Gastrocnemius medialis (tissue), 4 donors: ENCODE measurements at places on chromosomes 7 and 10. TPM values are rescaled to one million over a fixed set of nuclear protein-coding genes. Genes with fewer than 3 reads are reported as not detected.
A peak's percentile ranks its signal among the peaks of the same experiment; 100 is the strongest.

DNA sequence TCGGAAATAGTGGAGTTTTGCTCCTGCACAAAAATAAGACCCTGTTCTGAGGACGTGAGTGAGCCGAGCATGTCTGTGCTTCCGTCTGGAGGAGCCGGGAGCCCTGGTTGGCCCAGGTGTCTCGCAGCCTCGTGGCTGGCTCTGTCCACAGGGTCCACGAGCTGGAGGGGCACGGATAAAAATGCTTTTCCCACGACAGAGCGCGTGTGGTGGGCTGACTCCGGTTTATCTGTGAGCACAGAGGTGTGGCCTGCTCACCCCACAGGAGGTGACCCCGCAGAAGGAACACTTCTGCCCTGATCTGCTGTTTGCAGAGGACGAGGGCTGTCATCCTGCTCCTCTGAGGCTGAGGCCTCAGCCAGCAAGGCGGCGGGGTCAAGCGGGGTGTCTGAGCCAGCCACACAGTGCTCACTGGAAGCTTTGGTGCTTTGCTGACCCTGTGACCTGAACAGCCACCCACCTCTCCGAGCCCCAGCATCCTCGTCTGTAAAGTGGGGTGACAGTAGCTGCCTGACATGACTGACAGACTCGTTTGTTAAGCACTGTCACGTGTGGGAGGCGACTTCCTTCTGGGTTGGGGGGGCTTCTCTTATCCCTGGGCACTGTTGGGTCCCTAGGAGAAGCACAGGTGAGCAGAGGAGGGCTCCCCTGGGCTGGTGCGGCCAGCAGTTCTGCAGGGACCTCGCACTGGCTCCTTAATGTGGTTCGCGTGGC lies 162.5 kb downstream of the DNAJB6 start:
- no peaks in the 10 kb centered on the region for H3K36me3 ChIP-seq
- H3K4me3 ChIP-seq, result no peak overlapping the region
- no peak for DNase-seq

GRCh38 chr10:92222603-92223262 lies 68.1 kb downstream of the CPEB3 start:
- no peaks in the 10 kb centered on the region for H3K27me3 ChIP-seq
- H3K4me1 ChIP-seq, result peaks cover 17% of the 10 kb centered on the region
- no peaks in the 10 kb centered on the region for H3K36me3 ChIP-seq

The NPFFR1 gene
- total RNA-seq, result 0.03 TPM

GRCh38 chr7:95054386-95054785 lies 147.0 kb downstream of the PPP1R9A start:
- no peaks in the 10 kb centered on the region for H3K4me1 ChIP-seq
- no peak overlapping the region for H3K27ac ChIP-seq
- DNase-seq, result no peak
- no peaks in the 10 kb centered on the region for H3K27me3 ChIP-seq
- no peaks in the 10 kb centered on the region for H3K36me3 ChIP-seq

The RET gene
- total RNA-seq, result 0.53 TPM

GRCh38 chr10:17144757-17145156 lies 15.1 kb upstream of the CUBN start:
- H3K27ac ChIP-seq, result no peak overlapping the region
- no peaks in the 10 kb centered on the region for H3K36me3 ChIP-seq
- H3K4me1 ChIP-seq, result no peaks in the 10 kb centered on the region
- no peaks in the 10 kb centered on the region for H3K27me3 ChIP-seq

DNA sequence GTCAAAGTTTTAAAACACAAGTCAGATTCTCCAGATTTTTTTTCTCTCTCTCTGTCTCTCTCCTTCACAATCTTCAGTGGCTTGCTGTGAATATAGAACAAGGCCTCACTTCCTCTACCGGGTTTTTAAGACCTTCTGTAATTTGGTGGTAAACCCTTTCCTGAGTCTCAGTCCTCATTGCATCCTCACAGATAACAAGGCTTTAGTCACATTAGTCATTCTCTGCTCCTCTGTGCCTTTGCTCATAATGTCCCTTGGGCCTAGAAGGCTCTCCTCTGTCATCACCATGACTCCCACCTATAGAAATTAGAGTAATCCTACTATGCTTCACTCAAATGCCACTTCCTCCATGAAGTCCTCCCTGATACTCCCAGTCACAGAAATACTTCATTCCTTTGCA lies 172.7 kb upstream of the HPS1 start:
- H3K36me3 ChIP-seq, result no peaks in the 10 kb centered on the region
- no peaks in the 10 kb centered on the region for H3K4me1 ChIP-seq
- H3K27ac ChIP-seq, result no peak overlapping the region
- H3K27me3 ChIP-seq, result no peaks in the 10 kb centered on the region
- H3K4me3 ChIP-seq, result no peak overlapping the region
- DNase-seq, result no peak

GRCh38 chr7:50466815-50467585 lies 16.9 kb upstream of the FIGNL1 start:
- DNase-seq, result no peak
- H3K4me1 ChIP-seq, result peaks cover 5% of the 10 kb centered on the region
- H3K4me3 ChIP-seq, result no peak overlapping the region

DNA sequence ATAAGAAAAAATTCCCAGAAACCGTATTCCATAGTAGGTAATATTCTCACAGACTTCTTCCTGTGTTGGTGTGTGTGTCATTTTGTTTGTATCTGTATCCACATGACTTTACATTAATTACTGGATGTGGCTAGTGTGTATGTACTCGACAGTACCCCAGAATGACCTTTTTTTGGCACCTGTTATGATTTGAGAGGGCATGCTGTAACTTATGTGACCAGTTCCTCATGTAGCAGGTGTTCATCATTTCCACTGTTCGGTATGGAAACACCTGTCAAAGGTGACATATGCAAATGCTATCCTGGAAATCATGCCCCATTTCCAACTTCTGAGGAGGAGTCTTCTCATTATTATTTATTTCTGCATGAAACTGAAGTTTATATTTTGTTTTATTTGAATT lies 89.3 kb downstream of the ZMYND11 start:
- H3K4me3 ChIP-seq, result no peak overlapping the region
- DNase-seq, result no peak
- H3K27me3 ChIP-seq, result no peaks in the 10 kb centered on the region
- H3K36me3 ChIP-seq, result no peaks in the 10 kb centered on the region
- H3K27ac ChIP-seq, result no peak overlapping the region
- H3K4me1 ChIP-seq, result no peaks in the 10 kb centered on the region

The PNLIPRP3 gene
- total RNA-seq, result not detected

DNA sequence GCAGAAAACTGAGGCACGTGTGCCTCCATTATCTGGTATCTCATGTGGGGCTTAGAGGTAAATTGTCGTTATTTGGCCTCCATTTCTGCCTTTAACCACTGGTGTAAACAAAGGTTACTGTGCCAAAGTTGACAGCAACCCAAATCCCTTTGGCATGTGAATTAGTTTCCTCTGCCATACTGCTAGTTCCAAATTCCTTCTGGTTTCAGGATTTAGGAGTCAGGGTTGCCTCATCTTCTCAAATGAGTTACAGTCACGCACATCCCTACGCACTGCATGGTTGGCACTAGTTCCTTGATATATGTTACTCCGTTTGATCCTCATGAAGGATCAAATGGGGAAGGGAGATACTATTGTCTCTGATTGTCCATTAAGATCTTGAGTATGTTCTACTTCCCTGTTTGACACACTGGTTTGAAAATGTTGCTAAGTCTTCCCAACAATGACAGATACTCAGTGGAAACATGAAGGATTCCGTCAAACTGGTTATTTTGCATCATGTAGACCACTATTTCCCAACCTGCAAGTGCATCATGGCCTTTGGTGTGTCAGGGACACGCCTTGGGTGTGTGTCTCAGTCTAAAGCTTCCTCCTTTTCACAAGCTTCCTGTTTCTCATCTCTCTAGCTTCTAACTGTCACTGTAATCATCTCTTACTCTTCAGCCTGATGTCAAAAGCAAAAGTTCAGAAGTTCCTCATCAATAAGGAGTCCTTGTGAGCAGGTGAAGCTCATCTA lies at the start of gene LIPN:
LIPN (plus strand) TSS at position 655 of the 736 bp plus-strand sequence. CDS start 1,386 bp downstream, outside the sequence.
- no peak within 1 kb of the TSS for H3K4me3 ChIP-seq
- no peaks in the 10 kb centered on the region for H3K4me1 ChIP-seq
- H3K27ac ChIP-seq, result no peak within 1 kb of the TSS
- no peaks in the 10 kb centered on the region for H3K36me3 ChIP-seq
- no peak for DNase-seq
- H3K27me3 ChIP-seq, result no peaks in the 10 kb centered on the region

The ZNF138 gene
- 11.6 TPM for total RNA-seq

- no peaks in the 10 kb centered on the region for H3K27me3 ChIP-seq
- no peak overlapping the region for H3K27ac ChIP-seq
- H3K4me3 ChIP-seq, result no peak overlapping the region
- no peaks in the 10 kb centered on the region for H3K4me1 ChIP-seq
These were observed 518.8 kb downstream of the PTPRN2 start for GRCh38 chr7:158068853-158069252.

DNA sequence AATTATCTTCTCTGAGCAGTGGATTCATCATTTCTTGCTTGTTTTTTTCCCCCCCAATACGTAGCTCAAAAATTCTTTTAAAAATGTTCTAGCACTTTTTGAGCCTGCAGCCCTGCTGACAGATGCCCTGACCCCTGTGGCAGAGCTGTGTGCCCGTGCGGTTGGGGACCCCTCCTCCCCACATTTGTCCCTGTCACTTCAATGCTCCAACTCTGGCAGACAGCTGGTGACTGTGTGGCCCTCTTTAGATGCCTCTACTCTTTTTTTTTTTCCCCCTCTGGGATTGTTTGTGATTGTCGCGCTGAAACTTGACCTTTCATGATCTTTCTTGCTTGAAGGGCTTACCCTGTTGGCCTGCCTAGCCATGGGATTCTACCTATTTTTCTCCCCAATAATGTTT lies 214.1 kb downstream of the TMEM178B start:
- no peak overlapping the region for H3K4me3 ChIP-seq
- no peaks in the 10 kb centered on the region for H3K4me1 ChIP-seq
- H3K27ac ChIP-seq, result no peak overlapping the region
- no peaks in the 10 kb centered on the region for H3K27me3 ChIP-seq
- H3K36me3 ChIP-seq, result no peaks in the 10 kb centered on the region
- no peak for DNase-seq

- DNase-seq, result no peak
- no peaks in the 10 kb centered on the region for H3K36me3 ChIP-seq
- H3K4me1 ChIP-seq, result peaks cover 3% of the 10 kb centered on the region
- H3K27me3 ChIP-seq, result no peaks in the 10 kb centered on the region
These were observed 39.6 kb downstream of the CLEC2L start for GRCh38 chr7:139562961-139563565.

DNA sequence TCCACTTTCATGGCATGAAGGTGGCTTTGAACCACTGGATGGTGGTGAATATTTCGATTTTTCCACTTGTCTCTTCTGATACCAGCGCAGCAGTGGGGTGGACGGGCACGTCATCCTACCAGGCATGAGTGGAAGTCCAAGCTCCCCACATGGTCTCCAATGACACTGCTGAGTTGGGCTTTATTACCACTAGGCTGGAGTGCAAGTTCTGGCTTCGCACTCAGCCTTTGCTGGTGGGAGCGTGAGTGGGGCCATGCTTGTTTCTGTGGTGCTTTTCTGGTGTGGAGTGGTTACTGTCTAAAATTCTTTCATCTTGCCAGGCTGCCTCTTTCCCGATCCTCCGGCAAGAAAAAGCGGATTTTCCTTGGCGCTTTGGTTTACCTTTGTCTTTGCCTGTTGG lies 70.1 kb upstream of the SDK1 start:
- H3K4me1 ChIP-seq, result no peaks in the 10 kb centered on the region
- no peak for DNase-seq
- no peak overlapping the region for H3K27ac ChIP-seq
- no peaks in the 10 kb centered on the region for H3K27me3 ChIP-seq
- no peaks in the 10 kb centered on the region for H3K36me3 ChIP-seq

GRCh38 chr10:95346715-95347401 lies 56.1 kb upstream of the PDLIM1 start:
- no peak for DNase-seq
- no peaks in the 10 kb centered on the region for H3K27me3 ChIP-seq
- peak overlapping the region; percentile 71 for H3K27ac ChIP-seq
- H3K4me1 ChIP-seq, result peaks cover 21% of the 10 kb centered on the region
- H3K36me3 ChIP-seq, result peaks cover 46% of the 10 kb centered on the region

DNA sequence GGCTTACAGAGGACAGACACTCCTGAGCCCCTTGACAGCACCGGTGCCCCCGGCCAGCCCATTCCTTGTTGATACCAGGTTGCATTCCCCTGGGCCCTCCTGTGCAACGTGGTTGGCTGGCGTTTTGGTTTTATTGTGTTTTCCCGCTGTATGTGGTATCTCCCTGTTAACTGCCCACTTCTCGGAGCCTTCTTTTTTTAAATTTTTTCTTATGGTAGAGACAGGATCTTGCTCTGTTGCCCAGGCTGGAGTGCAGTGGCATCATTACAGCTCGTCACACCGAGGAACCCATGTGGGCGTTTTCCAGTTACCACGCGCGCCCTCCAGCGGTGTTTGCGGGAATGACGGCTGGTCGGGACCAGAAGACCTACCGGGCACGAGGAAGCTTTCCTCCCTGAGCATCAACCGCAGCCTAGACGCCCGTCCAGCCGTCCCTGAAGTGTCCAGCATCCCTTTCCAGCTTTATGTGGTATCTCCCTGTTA lies 16.9 kb upstream of the ZFAND2A start:
- DNase-seq, result no peak
- H3K27ac ChIP-seq, result no peak overlapping the region
- peaks cover 10% of the 10 kb centered on the region for H3K27me3 ChIP-seq
- no peaks in the 10 kb centered on the region for H3K36me3 ChIP-seq
- H3K4me1 ChIP-seq, result peaks cover 4% of the 10 kb centered on the region

- no peaks in the 10 kb centered on the region for H3K36me3 ChIP-seq
- H3K27ac ChIP-seq, result peak overlapping the region; percentile 90
- DNase-seq, result no peak
- no peaks in the 10 kb centered on the region for H3K27me3 ChIP-seq
These were observed 484 bp upstream of the MSRB2 start for GRCh38 chr10:23094786-23095403.

The STEAP4 gene
- 14.4 TPM for total RNA-seq

- peak overlapping the region; percentile 96 for H3K4me3 ChIP-seq
- no peaks in the 10 kb centered on the region for H3K27me3 ChIP-seq
- H3K4me1 ChIP-seq, result peaks cover 11% of the 10 kb centered on the region
- H3K27ac ChIP-seq, result peak overlapping the region; percentile 100
- DNase-seq, result no peak
- H3K36me3 ChIP-seq, result peaks cover 13% of the 10 kb centered on the region
These were observed 664 bp downstream of the FMC1 start for GRCh38 chr7:139341776-139342226.

The TDRD1 gene
- total RNA-seq, result not detected

DNA sequence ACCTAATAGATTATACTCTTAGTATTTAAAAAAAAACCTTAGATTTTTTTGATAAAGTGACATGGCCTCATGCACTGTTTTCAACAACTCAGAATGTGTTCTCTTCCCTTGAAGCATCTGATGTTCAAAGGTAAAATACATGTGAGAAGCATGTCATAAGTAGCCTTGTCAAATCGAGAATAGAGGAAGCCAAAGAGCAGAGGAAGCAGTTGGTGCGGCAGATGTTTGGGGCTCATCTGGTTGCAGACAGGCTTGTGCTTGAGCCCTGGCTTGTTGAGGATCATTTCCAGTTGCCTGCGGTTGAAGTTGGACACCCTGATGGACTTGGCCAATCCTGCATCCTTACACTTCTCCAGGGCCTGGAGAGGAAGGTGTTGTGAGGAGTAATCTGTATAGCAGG lies 59.2 kb downstream of the AKR1E2 start:
- H3K27me3 ChIP-seq, result no peaks in the 10 kb centered on the region
- no peak for DNase-seq
- H3K27ac ChIP-seq, result no peak overlapping the region
- no peak overlapping the region for H3K4me3 ChIP-seq
- no peaks in the 10 kb centered on the region for H3K4me1 ChIP-seq
